ENCODE measurements at places on chromosomes 7 and 10. TPM values are rescaled to one million over a fixed set of nuclear protein-coding genes. Genes with fewer than 3 reads are reported as not detected.

- DNase-seq = no peak
These were observed 226.9 kb downstream of the GLRX3 start for GRCh38 chr10:130363051-130363450.

The LBX1 gene
- not detected for total RNA-seq

GRCh38 chr7:54778696-54779540 lies 19.9 kb upstream of the SEC61G start:
- no peak for DNase-seq

- DNase-seq = no peak
These were observed 32.8 kb downstream of the MYO3A start for GRCh38 chr10:25966844-25967243.

DNA sequence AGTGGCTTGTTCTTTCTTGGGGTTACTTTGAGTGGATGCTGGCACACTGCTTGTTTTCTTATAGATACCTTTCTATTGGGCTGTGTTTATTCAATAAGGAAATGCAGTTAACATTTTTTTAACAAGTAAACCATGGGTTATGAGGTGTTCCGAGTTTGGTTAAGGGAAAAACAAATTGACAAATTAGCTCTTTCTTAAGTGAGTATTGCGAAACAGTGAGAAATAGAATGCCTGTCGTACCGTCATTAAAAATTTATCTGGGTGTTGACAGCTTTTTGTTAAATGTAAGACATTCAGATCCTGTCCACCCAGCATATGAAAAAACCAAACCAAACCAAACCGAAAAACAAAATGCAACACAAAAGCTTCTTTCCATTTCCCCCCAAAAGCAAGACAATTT lies 6.2 kb downstream of the CUX1 start:
- no peak for DNase-seq

DNA sequence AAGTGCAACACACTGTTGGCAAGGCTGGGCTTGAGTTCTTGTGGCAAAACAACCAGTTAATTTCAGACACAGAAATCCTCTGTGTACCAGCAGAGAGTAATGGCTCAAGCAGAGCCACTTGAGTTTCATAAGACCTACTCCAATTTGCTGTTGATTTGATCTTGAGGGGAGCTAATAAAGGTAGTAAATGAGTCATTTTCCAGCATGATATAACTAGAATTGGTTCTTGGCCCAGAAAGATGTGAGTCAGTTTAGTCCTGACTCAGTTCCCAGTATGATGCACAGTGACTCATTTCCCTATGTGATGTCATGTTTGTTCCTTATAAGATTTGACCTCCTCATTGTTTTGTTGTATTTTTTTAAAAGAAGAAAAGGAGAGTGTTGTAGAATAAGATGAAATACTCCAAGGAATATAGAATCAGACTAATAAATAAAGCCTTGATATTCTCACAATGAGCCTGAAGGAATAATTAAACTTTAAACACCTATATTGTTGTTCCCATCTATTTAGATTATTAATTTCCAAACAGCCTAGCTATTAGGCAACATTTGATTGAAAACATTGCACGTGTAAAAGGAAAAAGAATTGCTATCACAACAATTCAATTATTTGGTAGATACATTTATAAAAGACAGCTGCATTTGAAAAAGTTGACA lies 186.2 kb downstream of the REEP3 start:
- peak; percentile 98 for DNase-seq

- DNase-seq = no peak
These were observed 10.8 kb upstream of the RAMP3 start for GRCh38 chr7:45146531-45147379.

The POMZP3 gene
- 2.3 TPM for total RNA-seq

The MSMB gene
- not detected for total RNA-seq

DNA sequence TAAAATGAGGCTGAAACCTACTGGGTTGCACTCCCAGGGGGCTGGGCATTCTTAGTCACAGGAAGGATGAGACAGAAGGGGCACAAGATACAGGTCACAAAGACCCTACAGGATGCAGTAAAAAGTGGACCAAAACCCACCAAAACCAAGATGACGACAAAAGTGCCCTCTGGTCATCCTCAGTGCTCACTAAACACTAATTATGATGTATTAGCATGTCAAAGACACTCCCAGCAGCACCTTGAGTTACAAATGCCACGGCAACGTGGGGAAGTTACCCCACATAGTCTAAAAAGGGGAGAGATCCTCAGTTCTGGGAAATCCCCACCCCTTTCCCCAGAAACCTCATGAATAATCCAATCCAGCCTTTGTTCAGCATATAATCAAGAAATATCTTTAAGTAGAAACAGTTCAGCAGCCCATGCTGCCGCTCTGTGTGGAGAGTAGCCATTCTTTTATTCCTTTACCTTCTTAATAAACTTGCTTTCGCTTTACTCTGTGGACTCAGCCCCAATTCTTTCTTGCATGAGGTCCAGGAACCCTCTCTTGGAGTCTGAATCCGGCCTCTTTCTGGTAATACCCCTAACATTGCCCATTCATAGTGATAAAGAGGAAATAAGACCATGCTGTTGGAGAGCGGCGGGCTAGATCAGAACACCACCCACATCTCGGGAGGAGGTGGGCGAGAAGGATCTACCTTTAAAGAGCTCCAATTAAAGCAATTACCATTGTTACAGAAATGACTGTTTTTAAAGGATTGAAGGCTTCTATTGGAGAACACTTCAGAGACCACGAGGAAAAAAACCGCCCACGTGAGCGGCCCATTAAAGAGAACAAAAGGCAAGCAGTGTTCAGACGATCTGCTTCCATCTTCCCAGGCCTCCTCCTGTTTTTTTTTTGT lies 170.9 kb downstream of the USP6NL start:
- DNase-seq = no peak

The UMAD1 gene
- total RNA-seq = 5.5 TPM

DNA sequence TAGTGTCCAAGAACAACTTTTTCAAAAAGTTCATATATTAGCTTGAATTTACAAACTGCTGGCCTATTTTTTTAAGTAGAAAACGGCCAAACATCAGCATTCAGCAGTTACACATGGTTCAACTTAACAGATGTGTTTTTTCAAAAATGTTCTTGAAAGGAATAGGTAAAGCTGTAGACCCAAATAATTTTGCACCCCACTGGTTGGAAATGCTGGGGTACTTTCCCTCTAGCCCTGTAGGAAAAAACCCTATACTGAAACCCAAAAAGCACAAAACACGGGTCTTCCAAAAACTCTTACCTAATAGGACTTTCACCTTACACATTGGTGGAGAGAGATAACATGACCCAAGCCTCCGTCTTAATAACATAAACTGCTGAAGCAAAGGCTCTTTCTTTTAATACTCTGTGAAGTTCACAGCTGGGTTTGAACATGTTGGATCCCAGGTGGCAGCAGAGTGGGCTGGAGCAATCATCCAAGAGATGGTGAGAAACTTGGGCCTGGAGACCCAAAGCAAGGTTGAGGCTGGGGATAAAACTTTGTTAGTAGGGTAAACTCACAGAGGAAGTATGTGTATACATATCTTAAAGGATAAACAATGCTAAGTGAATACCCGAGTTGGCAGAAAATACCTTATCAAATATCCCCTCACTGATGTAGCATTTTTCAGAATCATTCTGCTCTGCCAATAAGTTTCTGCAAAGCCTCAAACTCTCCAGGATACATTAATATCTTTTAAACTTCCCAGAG lies 629 bp upstream of the DNAJC9 start:
- DNase-seq = no peak

DNA sequence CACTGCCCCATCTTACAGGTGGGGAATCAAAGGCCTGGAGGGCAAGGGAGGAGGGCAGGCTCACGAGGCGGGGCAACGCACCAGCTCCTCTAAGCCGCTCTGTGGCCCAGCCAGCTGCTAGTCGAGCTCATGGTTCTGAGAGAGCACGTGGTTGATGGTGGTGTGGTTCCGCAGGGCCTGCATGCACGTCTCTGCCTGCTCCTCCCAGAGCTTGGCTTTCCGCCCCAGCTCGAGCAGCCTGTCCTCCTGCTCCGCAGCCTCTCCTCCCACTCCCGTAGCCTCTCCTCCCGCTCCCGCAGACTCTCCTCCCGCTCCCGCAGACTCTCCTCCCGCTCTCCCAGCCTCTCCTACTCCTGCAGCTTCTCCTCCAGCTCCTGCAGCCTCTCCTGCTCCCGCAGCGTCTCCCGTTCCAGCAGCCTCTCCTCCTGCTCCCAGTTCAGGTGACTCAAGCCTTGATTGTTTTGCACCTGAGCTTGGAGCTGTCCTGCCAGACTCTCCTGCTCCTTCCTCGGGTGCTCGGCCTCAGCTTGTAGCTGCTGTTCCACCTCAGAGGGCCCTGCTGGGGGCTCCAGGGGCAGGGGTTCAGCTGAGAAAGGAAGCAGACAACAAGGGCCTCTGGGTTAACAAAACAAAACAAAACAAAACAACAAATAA lies 19.1 kb upstream of the MTPAP start:
- DNase-seq = no peak

Data from pulmonary artery endothelial cell (primary cell).